ENCODE measurements at places on chromosomes 7 and 10.
A peak's percentile ranks its signal among the peaks of the same experiment; 100 is the strongest.

DNA sequence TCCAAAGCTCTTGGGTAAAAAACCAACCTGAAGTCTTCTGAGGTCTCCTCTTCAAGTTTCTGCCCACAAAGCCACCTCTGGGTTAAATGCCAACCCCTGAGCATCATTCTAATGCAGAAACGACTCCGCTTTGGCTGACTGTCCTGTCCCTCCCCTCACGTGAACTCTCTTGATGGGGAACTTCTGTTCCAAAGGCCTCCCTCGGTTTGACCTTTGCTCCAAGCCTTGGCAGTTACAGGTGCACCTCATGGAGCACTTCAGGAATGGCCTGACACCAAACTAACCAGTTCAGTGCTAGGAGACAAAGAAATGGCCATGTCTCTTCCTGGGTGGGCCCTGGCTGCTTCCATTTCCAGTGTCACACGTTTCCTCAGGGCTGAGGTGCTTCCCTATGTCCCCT, 20.0 kb downstream of the CAMK2G start:
- no peak for DNase-seq

DNA sequence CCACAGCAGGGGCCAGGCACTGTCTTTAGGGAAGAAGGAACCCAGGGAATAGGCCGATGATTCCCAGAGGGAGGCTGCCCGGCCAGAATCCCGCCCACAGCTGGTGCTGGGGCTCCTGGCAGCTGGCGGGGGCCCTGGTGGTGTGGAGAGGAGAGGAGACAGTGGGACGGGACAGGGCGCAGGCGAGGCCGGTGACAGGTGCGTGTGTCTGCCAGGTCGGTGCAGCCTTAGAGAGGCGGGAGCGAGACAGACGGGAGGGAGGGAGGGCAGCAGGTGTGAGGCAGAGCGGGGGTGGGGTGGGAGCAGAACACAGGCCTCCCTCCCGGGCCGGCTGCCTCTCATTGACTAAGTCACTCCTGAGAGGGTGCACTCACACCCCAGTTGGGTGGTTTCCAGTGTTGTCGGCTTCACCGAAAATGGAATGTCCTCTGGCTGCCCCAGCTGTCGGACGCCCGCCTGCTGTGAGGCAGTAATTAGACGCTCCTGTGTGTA, 55.2 kb downstream of the ELFN1 start:
- DNase-seq = no peak

- no peak for DNase-seq
Observed at GRCh38 chr10:62239994-62240393, 28.6 kb downstream of the RTKN2 start.

- no peak for DNase-seq
Observed at GRCh38 chr10:76928565-76928964, 709.0 kb downstream of the KCNMA1 start.

DNA sequence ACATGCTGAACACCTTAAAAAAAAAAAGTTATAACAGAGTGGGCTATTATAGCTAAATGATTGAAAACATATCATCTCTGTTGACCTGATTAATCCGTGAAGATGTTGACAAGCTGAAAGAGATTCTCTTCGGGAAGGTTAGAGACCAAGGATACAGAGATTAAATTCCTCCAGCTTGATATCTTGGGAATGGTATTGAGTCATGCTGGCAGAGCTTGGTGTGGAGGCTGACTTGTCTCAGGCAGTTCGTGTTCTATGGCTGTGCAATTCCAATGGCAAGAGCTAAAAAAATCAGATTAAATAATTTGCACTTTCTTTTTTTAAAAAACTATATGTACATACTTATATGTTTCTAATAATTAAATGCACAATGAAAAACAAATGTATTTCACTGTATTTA, 24.9 kb upstream of the CACNA2D1 start:
- no peak for DNase-seq

DNA sequence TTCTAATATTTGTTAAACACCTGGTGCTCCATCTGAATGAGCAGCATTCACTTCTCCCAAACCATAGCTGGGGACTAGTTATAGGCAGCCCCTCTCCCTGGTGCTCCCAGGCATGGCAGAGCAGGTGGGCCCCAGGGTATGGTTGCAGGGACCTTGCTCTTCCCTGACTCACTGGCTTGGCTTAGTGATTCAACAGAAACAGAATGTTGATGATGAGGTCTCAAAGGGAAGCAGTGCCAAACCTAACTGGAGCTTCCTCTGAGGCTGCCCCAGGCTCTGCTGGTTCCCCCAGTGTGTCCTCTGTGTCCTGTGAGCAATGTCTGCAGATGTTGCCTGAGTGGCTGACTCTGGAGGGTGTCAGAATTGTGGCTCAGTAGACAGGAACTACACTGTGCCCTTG, 3.7 kb downstream of the GPR26 start:
- DNase-seq = no peak

GRCh38 chr10:28248092-28248491, 54.8 kb downstream of the MPP7 start:
- no peak for DNase-seq

DNA sequence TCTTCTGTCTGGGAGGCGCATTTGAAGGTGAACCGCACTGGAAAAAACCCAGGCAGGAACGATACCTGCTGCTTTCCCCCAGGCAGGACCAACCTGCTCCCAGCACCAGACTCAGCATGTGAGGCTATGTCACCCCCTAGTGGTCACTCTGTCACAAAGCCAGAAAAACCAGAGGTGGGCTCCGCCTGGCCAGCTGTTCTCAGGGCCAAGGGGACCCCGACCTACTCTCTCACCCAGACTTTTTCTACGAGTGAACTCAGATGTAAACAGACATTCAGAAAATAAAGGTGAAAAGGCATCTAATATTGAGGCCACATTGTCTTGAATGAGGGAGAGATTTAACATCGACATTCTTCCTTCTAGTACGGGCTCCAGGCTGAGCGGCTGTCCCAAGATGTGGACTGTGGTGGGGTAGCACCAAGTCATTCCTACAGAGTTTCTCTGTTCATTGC, 117.3 kb downstream of the PRKAG2 start:
- peak; percentile 58 for DNase-seq

- no peak for DNase-seq
Observed at GRCh38 chr10:86836044-86836443, 79.6 kb downstream of the BMPR1A start.

DNA sequence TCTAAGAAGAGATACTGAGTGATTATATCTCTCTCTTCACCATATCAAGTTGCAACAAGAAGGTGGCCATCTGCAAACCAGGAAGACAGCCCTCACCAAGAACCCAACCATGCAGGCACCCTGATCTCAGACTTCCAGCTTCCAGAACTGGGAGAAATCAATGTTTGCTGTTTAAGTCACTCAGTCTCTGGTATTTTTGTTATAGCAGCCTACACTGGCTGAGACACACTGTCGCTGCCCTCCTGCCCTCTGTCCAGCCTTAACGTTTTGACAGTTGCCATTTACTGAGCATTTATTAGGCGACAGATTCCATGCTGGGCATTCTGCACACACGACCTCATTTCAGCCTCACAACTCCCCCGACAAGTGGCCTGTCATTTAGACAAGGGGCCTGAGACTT, 9.5 kb upstream of the HMX3 start:
- DNase-seq = no peak

- peak; percentile 57 for DNase-seq
Observed at GRCh38 chr10:123147635-123148413, at the start of gene HMX2. TSS of gene HMX2 (plus strand) at chr10:123148136. CDS start at chr10:123148379, 243 bp downstream.

GRCh38 chr7:44291066-44291732, 34.2 kb downstream of the CAMK2B start:
- peak; percentile 11 for DNase-seq

- DNase-seq = peak; percentile 63
Observed at GRCh38 chr10:70880077-70880534, 8.3 kb downstream of the PCBD1 start.

GRCh38 chr7:141369422-141369821, 181.8 kb upstream of the AGK start:
- no peak for DNase-seq

DNA sequence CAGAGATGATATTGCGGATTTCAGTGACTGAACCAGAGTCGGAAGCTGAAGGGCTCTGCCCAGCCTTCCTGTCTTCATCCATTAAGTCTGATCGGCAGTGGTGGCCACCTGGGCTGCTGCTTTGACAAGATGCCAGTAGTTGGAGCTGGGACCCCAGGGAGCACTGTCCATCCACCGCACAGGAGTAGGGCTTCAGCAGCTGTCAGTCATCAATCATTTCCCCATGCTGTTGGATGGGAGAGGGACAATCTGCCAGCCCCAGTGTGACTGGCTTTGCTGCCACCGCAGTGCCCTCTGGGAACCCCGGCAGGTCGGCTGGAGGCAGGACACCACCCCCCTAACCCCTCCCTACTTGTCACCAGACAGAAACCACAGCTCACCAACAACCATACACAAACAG, 23.0 kb upstream of the GPR146 start:
- DNase-seq = no peak

DNA sequence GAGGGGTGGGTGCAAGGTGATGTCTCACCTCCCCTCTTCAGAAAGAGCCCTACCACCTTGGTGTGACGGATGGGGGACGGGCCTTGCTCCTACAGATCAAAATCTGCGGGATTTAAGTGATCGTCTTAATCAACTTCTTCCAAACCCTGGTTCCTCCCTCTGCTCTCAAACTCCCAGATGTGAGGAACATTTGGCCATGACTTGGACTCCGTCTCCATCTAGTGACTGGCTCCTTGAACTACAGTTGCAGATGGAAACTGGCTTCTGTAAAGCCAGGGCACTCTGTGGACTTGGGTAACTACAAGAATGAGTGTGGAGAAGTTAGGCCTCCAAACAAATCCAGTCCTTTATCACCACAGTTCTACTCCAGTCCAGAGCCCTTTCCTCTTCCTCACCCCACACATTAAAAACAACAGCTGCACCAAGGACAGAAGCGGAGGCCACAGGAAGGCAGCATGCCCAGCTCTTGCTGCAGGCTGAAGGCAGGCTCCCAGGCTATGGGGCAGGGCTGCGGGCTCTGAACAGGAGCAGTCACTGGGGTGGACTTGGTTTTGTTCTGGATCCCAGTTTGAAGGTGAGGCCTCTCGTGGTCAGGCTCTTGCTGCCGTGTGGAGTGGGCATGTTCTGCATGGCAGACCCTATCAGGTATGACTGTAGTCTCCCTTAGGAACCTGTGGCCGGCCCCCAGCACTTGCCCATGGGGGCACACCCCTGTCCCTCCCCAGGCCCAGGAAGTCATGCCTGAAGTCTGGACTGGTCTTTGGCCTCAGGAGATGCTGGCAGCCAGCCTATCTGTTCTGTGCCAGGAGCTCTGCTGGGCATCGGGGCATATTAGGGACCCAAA, 79.4 kb downstream of the VWC2 start:
- no peak for DNase-seq
